ENCODE measurements at places on chromosomes 5 and 9.

DNA sequence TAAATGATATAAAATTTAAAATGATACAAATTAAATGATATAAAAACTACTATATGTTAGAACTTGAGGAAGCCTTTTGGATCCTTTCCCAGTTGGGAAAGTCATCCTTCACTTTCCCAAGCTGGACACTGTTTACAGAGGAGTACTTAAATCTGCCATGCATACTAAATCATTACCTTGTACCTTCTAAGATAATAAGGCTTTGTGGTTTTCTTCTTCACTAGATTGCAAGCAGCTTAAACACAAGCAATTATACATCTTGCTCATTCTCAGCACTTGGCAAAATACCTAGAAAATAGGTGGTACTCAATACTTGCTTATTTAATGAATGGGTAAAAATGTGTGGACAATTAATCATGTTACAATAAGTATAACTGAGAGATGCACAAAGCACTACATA, 666.8 kb downstream of the PTPRD start:
- DNase-seq, result no peak

DNA sequence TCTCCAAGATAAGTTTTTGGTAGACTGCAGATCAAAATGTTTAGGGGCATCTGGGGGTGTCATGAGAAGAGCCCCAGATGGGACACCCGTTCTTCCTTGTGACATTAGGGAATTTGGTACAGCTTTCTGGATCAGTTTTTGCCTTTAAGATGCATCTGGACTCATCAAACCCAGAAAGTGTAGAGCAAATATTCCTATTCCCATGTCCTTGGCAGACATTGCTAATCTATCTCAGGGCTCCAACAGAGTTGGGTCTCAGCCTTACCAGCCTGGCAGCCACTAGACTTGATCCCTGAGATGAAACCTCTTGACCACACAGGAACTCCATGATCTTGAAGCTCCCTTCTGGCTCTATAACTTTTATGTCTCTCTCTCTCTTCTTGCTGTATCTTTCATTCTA, 35.6 kb downstream of the ERGIC1 start:
- DNase-seq, result no peak

DNA sequence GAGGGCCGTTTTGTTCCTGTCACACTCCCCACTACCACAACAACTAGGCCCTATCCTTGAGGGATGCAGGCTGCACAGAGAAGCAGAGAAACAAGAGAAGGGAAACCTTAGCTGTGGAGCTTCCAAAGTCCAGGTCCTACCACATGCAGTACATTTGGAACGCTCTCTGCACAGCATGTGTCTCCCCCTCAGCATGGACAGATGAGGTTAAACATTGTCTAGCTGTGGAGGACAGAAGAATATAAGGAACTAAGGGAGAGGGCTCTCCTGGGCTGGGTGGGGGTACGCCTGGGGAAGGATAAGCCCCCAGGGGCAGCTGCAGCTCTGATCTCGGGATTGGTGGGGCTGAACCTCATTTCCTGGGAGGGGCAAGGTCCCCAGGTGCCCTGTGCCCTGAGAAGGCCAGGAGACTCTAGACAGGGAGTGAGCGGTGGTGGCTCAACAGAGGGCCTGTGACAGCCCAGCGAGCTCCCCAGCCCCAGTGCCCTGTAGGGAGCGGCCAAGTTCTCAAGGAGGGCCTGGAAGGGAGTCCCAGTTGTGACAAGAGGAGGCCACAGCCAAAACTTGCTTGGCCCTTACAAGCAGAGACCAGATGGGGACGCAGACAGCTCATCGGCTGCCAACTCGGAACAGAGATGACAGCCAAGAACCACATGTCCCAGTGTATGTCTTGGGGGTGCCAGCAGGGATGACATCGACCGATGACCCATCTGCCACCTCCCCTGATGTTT, 30.1 kb downstream of the TSPAN17 start:
- DNase-seq, result no peak

- no peak for DNase-seq
Measured at GRCh38 chr5:22249209-22249729, 603.9 kb downstream of the CDH12 start.

- DNase-seq, result no peak
Measured at GRCh38 chr5:145887217-145887616, 14.4 kb upstream of the GRXCR2 start.

GRCh38 chr5:40223884-40224402, 455.8 kb upstream of the PTGER4 start:
- no peak for DNase-seq

DNA sequence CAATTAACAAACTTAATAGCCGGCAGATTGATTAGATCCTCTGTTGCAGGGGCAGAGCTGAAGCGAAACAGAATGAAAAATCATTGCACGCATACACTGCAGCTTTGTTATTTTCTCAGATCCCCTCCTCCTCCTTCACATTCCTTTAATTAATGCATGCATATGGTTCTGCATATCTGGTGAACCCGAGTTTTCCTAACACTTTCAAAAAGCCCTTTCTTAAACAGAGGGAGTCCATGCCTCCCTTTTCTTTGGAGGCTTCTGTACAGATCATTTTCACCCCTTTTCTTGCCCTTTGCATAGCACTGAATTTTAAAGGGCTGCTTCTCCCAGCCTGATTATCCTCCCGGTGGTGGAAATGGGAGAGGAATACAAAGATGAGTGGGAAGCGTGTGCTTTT, 136.6 kb upstream of the TBCA start:
- DNase-seq, result no peak

Measured in activated CD4-positive, alpha-beta T cell treated with anti-CD3 and anti-CD28 coated beads for 1 hour (primary cell).